ENCODE measurements at places on chromosomes 11 and 22.

DNA sequence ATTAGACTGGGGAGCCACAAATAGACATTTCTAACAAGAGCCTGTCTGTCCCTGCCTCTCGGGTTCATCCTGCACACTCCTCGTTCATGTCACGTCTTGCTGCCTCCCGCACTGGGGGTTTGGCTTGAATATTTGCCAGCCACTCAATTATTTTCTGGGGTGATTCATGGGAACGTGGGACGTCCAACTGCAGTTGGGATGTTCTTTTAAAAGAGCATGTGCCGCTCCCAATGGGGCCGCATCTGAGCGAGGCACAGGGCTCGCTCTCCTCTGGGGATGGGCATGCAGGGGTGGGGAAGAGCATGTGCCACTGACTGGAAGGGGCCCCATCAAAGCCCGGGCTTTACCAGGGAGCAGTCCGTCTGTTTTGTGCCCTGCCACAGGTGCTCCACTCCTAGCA is 43.4 kb downstream of the PARVG start:
- DNase-seq: no peak

DNA sequence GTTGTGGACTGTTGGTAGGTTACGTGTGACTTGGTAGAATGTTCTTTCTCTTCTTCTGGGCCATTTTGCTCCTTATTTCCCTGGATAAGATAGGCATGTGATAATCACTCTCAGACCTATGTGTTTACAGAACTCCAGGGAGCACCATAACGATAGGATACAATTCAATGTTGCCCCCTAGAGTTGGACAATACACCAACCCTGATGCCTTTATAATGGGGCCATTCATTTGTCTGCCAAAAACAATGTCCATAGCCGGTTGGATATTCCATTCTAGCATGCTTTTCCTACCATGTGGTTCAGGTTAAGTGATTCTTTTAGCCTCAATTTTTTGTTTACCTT is 60.5 kb downstream of the APIP start:
- no peak for DNase-seq

GRCh38 chr11:70680781-70681281 is 282.5 kb downstream of the CTTN start:
- DNase-seq: peak; percentile 14

DNA sequence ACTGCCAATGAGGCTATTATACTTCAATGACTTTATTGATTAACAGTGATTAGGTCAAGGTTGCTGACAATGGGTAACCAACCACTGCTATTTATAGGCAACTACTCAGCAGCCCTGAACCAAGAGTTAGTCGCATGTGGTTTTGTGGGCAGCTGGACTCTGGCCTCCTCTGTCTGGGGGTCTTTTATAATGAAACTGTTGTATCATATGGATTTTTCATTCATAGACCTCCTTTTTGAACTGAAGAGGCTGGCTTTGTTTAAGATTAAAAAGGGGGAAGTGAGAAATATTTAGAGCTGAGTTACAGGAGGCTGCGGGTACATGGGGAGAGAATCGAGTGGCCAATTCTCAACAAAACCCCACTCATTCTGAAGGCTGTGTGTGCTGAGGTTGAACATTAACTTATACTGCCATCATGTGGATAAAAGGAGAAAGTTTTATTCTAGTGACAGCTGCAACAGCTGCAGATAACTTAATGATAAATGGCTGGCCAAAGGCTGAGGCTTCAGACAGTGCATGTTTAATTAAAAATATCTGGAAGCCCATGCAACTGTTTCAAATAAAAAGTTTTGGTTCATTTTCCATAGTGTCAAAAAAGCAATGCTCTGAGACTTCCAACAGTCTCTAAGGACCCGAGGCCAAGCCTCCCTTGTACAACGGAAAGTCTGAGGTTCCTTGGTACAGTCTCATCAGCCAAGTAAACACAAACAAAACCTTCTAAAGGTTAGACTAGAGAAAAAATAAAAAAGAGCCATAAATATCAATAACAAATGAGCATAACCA is 682.6 kb downstream of the KCNA4 start:
- DNase-seq: peak; percentile 44

DNA sequence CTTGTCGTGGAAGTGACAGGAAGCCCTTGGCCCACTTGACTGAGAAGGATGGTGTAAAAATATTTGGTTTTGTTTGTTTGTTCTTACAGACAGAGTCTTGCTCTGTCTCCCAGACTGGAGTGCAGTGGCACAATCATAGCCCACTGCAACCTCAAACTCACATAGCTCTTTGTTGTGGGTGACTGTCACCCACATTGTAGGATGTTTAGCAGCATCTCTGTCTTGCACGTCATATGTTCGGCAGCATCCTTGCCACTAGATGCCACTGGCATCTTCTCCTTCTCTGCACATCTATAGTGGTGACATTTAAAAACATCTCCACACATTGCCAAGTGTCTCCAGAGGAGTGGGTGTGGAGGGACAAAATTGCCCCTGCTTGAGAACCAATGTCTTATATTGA is 56.8 kb downstream of the PRR5L start:
- no peak for DNase-seq

GRCh38 chr11:61728066-61728939 is 24.1 kb upstream of the MYRF start:
- no peak for DNase-seq

- no peak for DNase-seq
Observed at GRCh38 chr11:103907136-103907535, 129.3 kb upstream of the DDI1 start.

DNA sequence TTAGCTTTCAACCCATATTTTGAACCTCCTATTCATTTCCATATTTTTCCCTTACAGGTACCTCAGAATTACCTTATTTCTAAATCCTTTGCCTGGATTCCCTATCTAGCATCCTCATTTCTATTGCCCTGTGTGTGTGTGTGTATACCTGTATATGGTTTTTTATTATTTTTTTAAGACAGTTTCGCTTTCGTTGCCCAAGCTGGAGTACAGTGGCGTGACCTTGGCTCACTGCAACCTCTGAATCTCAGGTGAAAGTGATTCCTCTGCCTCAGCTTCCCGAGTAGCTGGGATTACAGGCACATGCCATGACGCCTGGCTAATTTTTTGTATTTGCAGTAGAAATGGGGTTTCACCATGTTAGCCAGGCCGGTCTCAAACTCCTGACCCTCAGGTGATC is 12.6 kb downstream of the HIPK3 start:
- DNase-seq: no peak

DNA sequence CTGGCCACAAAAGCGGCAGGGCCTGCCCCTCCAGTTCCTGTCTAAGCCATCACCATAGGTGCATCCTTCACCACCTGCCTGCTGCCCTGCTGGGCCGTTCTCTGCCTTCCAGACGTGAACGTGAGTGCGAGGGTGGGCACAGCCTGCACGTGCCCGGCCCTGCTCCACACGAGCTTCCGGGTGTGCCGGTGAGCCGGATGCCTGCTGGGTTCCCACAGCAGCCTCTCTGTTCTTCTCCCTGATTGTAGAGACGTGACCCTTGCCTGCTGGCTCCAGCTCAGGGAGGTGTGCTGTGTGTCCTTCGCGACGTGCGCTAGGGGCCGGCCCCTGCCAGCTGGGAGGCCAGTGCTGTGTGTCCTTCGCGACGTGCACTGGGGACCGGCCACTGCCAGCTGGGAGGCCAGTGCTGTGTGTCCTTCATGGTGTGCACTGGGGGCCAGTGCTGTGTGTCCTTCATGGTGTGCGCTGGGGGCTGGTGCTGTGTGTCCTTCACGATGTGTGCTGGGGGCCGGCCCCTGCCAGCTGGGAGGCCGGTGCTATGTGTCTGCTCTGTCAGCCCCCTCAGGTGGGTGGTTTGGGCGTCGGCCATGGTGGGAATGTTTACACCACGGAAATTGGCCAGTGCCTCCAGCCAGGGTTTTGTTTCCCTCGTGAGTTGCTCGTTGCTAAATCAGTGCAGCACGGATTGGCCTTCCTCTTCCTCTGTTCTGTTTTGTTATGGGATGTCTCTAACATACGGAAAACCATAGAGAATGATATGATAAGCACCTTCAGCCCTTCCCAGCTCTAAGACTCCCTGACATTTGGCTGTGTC is 35.4 kb upstream of the BRSK2 start:
- no peak for DNase-seq

DNA sequence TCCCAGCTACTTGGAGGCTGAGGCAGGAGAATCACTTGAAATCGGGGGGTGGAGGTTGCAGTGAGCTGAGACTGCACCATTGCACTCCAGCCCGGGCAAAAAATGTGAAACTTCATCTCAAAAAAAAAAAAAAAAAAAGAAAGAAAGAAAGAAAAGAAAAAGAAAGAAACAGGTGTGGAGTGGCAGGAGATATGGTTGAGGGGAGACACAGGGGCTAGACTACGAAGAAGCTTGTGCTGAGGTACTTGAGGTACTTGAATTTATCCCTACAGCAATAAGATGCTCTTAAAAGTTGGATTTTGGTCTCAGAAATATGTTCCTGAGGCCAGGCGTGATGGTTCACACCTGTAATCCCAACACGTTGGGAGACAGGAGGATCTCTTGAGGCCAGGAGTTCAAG is 2.2 kb upstream of the MAJIN start:
- DNase-seq: no peak

DNA sequence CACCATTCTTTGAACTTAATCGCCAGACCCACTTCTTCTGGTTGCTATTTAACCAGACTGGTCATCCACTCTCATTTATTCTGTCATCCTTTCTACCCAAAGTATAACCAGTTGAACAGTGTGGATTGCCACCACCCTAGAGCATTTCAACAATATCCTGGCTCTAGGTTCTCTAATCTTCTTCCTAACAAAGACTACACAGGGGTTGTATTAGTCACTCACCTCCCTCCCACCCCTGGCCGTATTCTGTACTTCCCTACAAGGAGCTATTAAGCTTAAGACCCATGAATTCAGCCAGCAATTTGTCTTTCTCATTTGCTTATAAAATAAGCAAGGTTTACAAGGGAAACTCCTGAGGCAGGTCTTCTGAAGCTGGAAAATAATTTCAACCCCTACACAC is 46.9 kb upstream of the CEP126 start:
- no peak for DNase-seq
